Kidney epithelial cell (primary cell): ENCODE measurements at places on chromosomes 11 and 22.

GRCh38 chr22:19535001-19535400 is 10.8 kb upstream of the CLDN5 start:
- no peak for DNase-seq

- no peak for DNase-seq
These were observed 44.2 kb downstream of the MCHR1 start for GRCh38 chr22:40723396-40723933.

DNA sequence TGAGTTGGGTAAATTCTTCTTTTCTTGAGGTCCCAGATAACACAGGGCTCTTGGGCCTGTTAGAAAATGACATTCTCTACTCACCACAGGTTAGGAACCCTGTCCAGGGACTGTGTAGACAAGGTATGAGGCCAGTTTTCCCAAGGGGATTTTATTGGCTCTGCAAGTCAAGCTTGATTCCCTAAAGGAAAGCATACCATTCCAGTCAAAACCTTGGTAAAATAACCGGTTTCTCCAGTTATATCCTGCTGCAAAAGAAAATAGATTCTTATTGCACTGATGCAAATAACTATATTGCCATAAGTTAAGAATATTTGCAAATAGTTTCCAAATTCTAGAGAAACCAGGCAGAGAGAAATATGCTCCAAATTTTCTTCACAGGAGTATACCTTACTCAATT is 9.6 kb upstream of the FOLR3 start:
- no peak for DNase-seq

GRCh38 chr11:100512475-100512874 is 174.6 kb upstream of the ARHGAP42 start:
- DNase-seq, result peak; percentile 1

DNA sequence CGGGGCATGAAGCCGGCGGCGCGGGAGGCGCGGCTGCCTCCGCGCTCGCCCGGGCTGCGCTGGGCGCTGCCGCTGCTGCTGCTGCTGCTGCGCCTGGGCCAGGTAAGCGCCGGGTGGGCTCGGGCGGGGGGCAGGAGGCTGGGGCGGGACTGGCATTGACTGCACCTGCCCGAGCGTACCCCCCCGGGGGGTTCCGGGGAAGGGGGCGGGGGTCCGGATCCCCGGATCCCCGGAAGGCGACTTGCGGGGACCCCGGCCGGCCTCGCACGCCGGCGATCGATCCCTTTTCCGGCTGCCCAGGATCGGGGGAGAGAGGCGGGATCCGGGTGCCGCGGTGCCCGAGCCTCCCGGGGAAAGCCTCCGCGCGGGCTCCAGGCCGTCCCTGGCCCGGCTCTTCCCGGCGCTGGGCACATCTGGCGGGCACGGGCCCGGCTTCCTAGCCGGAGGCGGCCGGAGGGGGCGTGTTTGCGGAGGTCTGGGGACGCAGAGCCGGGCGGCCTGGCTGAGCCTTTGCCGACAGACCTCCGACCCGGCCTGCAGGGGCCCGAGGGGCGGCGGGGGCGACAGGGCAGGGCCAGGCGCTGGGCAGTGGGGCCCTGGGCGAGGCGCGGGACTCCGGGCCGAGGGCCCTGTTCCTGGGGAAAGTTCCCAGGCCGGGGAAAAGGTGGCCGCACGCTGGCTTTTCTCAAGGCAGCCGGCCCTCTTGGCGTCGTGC is 705 bp downstream of the PTPRJ start:
- no peak for DNase-seq

DNA sequence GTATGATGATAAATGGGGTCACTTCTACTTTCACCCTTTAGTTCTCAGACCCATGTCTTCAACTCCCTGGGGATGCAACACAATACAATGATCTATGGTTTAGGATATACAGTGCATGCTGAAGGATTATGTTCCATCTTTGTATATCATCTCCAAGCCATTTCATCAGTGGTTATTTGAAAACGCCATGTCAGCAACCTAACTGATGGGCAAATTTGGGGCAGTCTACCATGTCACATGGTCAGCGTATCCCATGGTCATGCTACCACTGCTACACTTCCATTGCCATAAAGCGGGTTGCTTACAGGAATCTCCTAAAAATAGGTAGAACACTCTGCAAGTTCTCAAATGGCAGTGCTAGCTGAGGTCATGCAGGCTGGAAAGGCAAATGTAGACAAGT is 236.5 kb upstream of the ISX start:
- DNase-seq, result no peak

GRCh38 chr11:6618117-6619003 is 862 bp downstream of the TPP1 start:
- no peak for DNase-seq

- no peak for DNase-seq
These were observed 4.7 kb downstream of the TBC1D10C start for GRCh38 chr11:67408437-67409200.

DNA sequence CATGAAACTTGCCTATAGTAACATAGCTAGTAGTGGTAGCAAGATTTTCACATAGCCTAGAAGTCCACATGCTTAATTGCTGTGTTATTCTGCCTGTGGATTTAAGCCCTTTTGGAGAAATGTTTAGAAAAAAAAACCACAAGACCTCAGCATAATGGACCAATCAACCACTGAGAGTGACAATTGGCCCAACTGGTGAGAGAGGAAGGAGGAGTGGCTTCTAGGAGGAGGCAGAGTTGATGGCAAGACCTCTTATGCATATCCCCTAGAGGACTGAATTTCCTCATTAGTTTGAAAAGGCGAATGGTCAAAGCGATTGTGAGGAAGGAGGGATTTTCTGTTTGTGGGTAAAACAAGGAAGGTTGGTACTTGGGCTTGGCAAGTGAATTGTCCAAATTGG is 30.6 kb downstream of the NNMT start:
- no peak for DNase-seq

DNA sequence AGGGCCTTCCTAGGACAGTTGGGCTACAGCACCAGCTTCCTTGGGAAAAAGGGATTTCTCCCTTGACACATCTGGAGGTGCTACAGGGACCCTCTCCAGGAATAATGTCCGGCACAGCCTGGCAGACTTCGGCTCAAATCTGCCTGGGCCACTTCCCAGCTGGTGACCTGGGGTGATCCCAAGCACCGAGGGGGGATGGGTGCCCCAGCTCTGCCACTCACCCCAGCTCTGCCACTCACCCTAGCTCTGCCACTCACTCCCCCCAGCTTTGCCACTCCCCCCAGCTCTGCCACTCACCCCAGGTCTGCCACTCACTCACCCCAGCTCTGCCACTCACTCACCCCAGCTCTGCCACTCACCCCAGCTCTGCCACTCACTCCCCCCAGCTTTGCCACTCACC is 9.9 kb downstream of the OSBPL5 start:
- no peak for DNase-seq

DNA sequence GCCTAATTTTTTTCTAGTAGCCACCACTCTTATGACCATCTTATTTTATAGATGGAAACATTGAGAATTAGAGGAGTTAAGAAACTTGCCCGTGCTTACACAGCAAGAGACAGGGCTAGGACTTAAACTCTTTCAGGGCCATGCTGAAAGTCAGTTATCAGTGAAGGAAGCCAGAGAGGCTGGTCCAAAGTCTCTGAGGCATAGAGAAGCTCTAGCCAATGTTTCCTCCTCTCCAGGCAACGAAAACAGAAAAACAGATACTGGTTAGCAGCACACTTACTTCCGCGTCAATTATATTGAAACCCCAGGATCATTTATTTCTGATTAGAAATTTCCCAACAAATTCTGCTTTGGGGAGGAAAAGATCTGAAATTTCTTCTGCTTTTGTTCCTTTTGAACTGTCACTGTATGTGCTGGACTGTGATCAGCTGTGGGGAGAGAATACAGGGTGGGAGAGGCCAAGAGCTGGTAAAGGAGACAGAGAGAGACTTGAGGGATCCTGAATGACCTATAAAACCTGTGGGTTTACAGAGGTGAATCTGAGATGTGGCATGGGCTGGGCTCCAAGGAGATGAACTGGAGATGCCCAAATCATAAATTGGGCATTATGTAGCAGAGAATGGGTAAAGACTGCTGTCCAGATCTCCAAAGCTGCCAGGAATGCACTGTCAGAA is 37.5 kb upstream of the CAPRIN1 start:
- DNase-seq, result no peak

DNA sequence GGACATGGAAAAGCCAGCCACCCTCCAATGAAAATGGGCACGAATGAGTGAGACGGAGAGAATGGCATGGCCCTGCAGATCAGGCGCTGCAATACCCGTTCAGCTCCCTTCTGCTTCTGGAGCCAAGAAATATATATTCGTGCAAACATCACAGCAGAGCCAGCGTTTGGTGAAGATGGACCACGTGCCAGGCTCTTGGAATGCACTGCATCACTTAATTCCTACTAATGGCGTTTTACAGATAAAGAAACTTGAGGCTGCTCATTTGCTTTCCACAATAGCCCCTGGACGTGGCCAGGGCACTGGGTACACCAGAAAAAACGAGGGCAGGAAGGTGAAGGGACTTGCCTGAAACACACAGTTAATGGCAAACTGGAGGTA is 1.6 kb upstream of the FXYD2 start:
- no peak for DNase-seq

DNA sequence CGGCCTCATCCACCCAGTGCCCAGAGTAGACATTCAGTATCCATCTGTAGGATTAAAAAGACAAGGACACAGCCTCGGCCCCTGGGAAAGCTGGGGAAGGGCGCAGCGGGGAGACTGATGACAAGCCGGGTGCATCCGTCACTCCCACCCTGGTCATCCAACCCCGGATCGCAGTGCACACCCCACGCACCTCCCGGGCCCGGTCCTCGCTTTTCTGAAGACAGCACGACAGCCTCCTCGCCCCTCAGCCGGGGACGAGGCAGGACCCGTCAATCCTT is 1.1 kb downstream of the FCHSD2 start:
- no peak for DNase-seq

DNA sequence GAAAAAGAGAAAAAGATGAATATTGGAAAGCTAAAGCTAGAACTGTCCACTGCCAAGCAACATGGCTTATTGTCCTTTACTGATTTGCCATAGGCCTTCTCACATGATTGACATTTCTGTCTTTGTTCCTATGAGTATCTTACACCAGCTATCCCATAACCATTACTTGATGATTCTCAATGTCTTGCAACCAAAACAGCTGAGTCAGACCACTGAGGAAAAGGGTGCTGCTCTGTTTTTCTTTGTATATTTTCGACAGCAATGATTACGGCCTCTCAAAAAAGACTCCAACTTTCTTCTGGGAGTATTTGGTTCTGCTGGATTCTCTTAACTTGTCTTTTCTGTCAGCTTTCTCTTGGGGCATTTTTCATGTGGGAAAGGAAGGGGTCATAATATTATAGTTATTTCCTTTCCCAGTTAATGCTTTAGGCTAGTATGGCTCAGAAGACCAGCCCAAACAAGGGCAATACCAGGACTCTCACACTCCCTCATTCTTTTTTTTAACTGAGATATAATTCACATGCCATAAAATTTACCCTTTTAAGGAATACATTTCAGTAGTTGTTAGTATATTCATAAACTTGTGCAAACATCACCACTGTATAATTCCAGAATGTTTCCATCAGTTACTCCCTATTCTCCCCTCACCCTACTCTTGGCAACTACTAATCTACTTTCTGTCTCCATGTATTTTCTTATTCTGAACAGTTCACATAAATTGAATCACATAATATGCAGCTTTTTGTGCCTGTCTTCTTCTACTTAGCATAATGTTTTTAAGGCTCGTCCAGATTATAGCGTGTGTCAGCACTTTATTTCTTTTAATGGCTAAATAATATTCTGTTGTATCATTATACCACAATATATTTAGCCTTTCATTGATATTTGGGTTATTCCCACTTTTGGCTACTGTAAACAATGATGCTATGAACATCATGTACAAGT is 31.1 kb upstream of the FAR1 start:
- no peak for DNase-seq

- DNase-seq, result peak; percentile 23
These were observed 722.9 kb upstream of the RAG2 start for GRCh38 chr11:37320921-37321320.

DNA sequence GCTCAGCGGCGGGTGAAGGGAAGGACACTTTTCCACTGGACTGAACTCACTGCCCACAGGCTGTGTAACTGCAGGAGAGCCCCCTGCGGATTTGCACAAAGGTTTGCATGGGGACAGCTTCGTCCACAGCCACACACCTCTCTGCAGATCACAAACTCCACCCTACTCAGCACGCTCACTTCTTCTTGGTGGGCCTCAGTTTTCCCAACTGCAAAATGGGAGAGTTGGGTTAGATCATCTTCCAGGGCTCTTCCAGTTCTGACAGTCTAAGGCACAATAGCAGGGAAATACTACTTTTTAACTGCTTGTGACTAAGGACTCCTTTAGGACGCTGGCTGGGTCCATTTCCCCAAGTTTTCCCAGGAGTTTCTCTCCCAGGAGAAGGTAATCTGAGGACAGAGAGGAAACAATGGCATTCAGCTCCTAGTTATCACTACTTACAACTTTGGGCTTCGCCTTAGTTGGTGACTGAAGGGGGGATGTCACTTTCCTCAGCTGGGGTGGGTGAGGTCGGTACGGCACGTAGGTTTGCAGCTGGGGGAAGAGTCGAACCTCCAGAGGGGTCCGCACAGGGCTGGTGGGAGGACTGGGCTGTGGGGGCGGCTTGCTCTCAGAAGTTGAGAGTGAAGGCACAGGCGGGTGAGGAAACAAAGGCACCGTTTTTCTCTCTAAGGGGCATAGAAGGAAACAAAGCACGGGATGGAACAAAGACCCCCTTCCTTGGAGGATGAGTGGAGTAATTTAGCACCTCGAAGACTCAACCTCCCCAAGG is 55.8 kb downstream of the C11orf58 start:
- no peak for DNase-seq

- DNase-seq, result no peak
These were observed 32.2 kb upstream of the ARFGAP3 start for GRCh38 chr22:42889304-42889703.

- DNase-seq, result no peak
These were observed 86.5 kb upstream of the SHANK2 start for GRCh38 chr11:71338801-71339395.

DNA sequence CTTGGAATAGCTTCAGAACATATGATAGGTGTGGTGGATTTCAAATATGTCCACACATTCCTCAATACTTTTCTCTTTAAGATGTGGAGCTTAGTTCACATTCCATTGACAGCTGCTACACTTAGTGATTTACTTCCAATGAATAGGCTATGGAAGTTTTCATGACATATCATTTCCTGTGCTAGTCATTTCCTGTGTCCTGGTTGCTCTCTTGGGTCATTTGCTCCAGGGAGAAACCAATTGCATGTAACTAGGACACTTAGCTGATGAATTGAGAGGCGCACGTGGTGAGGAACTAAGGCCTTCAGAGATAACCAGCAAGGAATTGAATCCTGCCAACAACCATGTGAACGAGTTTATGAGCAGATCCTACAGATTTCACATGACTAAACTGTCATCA is 120.9 kb downstream of the SLC17A6 start:
- peak; percentile 4 for DNase-seq

GRCh38 chr11:34576331-34576730 is 44.6 kb upstream of the EHF start:
- no peak for DNase-seq

GRCh38 chr11:63961608-63962412 is 12.6 kb upstream of the COX8A start:
- no peak for DNase-seq

GRCh38 chr11:2890466-2891294 is 5.1 kb upstream of the CDKN1C start:
- no peak for DNase-seq
